ENCODE measurements at places on chromosomes 12 and 14. TPM values are rescaled to one million over a fixed set of nuclear protein-coding genes. Genes with fewer than 3 reads are reported as not detected.

The CISTR gene
- polyA plus RNA-seq = not detected

The PLEKHD1 gene
- 0.29 TPM for polyA plus RNA-seq

GRCh38 chr14:23864861-23865260 is 88.7 kb upstream of the DHRS4 start:
- DNase-seq = no peak

The MYH6 gene
- not detected for polyA plus RNA-seq

GRCh38 chr12:607541-608001 is 55.7 kb downstream of the NINJ2 start:
- peak; percentile 63 for DNase-seq

DNA sequence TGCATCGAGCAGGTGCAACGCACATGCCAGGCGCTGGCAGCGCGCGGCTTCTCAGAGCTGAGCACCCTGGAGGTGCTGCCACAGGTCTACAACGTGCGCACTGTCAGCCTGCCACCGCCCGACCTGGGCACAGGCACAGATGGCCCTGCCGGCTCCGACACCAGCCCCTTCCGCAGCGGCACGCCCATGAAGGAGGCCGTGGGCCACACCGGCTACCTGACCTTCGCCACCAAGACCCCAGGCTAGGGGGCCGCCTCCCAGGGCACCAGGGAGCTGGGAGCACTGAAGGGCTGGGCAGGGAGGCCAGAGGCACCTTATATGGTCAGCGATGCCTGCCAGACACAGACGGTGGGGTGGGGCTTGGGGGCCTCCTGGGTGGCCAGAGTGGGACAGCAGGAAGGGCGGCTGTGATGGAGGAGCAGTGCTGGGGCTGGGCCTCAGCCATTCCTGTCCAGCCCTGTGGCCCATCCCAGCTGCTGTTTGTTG is 5.6 kb downstream of the TRMT61A start:
- DNase-seq = no peak

The SDR9C7 gene
- 0.09 TPM for polyA plus RNA-seq

DNA sequence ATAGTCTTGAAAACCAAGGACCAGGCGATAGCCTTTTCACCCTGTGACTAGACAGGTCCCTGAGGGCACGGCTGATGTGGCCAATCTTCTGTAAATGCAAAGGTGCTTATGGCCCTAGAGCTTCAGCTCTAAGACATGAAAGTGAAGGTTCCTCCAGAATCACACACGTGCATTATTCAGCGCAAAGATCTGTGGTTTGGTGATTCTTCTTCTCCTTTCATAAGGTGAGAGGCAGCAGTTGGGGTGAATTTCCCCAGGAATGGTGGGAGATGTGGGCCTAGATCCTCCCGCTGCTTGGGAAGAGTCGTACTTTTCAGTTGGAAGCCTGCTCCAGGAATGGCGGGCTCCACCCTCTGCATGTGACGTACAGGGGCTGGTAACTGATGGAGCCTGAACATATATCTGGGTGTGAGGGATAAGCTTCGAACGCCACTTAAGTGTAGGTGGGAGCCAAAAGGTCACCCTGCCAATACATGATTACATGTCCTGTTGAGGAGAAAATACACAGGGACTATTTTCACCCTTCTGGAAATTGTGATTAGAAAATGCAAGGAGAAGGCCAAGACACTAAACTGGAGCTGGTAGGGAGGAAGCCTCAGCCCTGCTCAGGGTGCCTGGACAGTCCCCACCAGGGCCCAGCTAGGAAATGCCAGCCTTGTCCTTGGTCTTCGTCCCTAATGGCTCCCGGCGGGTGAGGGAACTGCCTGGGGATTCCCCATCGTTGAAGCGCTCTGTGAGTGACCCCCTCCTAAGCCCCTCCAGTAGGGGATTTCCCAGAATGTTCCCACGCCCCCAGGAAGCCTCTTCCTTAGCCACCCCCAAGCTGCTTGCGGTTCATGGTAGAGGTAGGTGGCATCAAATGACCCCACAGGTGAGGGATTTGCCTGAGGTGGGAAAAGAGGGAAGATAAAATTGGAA is 17.6 kb downstream of the BATF start:
- no peak for DNase-seq

All from right lung (tissue), 10 donors.